ENCODE measurements at places on chromosomes 3 and 15. TPM values are rescaled to one million over a fixed set of nuclear protein-coding genes. Genes with fewer than 3 reads are reported as not detected.
A peak's percentile ranks its signal among the peaks of the same experiment; 100 is the strongest.

Gene MAGEL2
- total RNA-seq: 2.4 TPM

- DNase-seq: no peak
These were observed 296.4 kb downstream of the RBMS3 start for GRCh38 chr3:29577250-29577649.

DNA sequence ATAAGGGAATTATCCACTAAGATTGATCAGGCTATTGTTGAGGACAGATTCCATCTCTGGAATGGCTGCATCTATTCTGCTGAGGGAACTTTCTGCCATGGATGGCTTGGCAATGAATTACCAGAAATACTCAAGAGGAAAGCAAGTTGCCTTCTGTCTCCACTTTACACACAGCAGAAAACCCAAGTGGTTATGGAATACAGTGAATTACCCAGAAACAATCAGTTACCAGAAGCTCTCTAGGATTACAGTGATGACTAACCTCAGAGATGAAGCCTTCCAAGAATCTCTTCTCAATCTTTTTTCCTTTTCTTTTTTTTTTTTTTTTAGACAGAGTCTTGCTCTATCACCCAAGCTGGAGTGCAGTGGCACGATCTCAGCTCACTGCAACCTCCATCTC, 183.3 kb downstream of the WDR76 start:
- no peak for DNase-seq

DNA sequence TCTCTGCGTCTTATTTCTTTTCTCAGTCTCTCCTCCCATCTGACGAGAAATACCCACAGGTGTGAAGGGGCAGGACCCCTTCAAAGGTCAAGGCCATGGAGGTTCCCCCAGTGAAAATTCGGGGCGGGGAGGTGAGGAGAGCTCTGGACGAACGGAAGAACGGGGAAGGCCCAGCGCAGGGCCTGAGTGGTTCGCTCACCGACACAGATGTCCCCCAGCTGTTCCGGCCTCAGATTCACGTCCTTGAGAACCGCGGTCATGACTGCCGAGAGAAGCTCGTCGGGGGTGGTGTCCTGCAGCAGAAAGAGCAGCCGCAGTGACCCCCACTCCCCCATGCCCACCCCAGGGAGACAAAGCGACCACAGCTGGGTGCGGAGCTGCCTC, 542 bp downstream of the ACAA1 start:
- DNase-seq: no peak

Gene TGM4
- not detected for total RNA-seq

GRCh38 chr15:66800584-66801235, 98.7 kb downstream of the SMAD6 start:
- DNase-seq: no peak

DNA sequence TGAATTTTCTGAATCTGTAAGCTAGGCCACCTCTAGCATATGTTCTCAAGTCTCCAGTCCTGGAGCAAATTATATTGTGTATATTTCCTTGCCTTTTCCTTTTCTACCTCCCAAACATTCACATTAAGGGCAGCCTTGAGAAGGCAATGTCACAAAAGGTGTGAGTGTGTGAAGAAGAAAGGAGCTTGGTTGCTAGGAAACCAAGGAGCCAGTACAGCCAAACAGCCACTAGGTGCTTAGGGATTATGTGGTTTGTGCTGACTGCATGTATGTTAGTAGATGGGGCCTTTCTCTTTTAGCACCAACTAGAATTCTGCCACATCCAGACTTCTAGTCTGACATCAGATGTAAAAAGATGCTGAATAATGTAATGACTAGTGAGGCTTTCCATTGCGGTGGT, 118.8 kb upstream of the DAZL start:
- no peak for DNase-seq

- DNase-seq: no peak
These were observed 104.9 kb upstream of the IQSEC1 start for GRCh38 chr3:13178107-13178506.

DNA sequence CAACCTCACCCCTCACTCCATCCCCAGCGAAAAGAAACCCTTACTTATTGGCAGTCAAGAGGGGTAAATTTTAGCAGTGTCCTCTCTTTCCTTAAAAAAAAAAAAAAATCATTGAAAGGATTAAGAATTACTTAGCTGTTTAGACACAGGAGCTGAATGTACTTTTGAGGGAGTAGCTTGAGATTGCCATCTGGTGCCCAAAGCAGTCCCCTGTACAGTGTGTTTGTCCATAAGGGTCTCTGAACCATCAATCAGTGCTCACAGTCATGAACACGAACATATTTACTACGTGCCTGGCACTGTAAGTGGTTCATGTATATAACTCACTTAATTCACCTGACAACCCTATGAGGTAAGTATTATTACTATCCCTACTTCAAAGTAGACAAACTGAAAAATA, 463.5 kb downstream of the RAP2B start:
- DNase-seq: no peak

Gene TMC3
- under 0.01 TPM for total RNA-seq

GRCh38 chr3:171428321-171428787, 31.9 kb downstream of the TNIK start:
- DNase-seq: no peak

DNA sequence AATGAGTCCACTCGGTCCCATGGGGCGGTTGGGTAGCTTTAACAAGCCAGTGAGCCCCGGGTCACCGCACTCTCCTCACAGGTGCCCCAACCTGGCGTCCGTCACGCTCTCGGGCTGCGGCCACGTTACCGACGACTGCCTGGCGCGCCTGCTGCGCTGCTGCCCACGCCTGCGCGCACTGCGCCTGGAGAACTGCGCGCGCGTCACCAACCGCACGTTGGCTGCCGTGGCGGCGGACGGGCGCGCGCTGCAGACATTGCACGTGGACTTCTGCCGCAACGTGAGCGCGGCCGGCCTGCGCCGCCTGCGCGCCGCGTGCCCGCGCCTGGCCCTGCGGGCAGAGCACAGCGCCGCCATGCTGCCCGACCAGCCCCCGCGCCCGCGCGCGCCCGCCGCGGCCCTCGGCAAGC, 3.4 kb downstream of the FBXL22 start:
- peak; percentile 91 for DNase-seq

DNA sequence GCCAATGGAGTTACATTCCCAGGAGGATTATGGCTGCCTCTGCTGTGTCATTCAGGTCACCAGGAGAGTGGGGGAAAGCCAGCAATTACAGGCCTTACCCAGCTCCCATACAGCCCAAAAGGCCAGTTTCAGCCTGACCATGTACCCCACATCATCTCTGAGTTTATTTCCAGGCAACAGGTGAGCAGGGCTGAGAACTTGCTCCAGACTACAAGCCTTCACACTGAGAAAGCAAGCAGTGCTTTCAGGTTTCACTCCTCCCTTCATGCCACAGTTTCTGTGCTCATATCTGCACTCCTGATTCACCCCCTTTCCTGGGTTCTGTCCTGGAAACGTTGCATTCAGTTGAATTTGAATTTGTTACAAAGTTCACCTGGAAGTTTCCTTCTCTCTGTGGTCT, 68.1 kb upstream of the ABI3BP start:
- no peak for DNase-seq

Gene ACVR2B
- total RNA-seq: 44.0 TPM

Data from frontal cortex (tissue), 4 donors.